ENCODE measurements at places on chromosomes 1 and 21.

- DNase-seq = no peak
These were observed 37.3 kb upstream of the KAZN start for GRCh38 chr1:14561014-14561693.

DNA sequence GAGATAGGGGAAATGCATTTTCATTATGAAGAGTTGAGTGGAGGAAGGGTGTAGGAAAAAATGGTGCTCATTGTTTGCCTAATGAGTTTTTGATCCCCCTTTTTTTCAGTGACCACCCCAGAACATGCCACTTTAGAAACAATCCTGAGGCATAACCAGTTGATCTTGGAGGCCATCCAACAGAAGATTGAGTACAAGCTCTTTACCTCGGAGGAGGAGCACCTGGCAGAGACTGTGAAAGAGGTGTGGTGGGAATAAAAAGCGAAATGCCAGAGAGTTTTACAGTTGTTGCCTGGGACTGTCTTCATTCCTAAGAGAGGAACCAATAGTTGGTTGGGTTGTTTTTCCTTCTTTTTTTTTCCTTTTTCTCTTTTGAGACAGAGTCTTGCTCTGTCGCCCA, 54.3 kb upstream of the EPHA8 start:
- DNase-seq = no peak

GRCh38 chr1:211892577-211892976, 62.0 kb upstream of the LPGAT1 start:
- no peak for DNase-seq

GRCh38 chr1:160397651-160398050, 2.7 kb upstream of the VANGL2 start:
- DNase-seq = no peak

DNA sequence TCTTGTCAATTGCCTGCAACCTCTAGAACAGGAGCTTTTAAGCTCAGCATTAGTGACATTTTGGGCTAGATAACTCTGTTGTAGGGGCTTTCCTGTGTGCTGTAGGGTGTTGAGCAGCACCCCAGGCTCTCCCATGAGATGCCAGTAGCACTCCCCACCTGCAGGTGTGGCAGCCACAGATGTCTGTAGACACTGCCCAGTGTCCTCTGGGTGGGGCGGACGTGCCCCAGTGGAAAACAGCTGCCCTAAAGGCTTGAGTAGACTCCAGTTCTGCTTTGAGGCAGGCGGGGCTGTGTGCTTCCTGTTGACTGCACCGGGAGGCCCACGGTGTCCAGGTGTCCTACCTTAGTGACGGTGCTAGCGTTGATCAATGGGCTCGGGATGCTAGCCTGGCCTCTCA, 16.9 kb upstream of the PWP2 start:
- peak; percentile 85 for DNase-seq

- no peak for DNase-seq
These were observed 207.1 kb upstream of the SGIP1 start for GRCh38 chr1:66326867-66327266.

GRCh38 chr21:17903029-17903806, 84.1 kb upstream of the C21orf91 start:
- DNase-seq = peak; percentile 55

GRCh38 chr1:110152133-110152785, 2.0 kb downstream of the SLC6A17 start:
- no peak for DNase-seq

DNA sequence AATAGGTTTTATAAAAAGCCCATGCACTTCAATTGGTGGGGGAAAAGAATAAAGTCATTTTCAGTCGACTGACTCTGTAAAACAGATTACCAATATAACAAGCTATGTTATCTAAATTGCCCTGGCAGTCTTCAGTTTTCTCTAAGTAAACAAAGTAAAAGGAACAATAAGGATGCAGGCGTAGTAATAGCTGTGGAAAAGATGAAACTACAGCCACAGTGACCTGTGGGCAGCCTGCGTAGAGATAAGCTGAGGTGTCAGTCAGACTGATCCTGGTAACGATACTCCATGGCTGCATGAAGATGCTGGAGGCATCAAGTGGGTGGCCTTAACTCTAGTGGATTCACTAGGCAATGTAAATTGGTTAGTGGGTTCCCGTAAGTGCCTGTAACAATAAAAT, 29.3 kb downstream of the CLCC1 start:
- DNase-seq = no peak

DNA sequence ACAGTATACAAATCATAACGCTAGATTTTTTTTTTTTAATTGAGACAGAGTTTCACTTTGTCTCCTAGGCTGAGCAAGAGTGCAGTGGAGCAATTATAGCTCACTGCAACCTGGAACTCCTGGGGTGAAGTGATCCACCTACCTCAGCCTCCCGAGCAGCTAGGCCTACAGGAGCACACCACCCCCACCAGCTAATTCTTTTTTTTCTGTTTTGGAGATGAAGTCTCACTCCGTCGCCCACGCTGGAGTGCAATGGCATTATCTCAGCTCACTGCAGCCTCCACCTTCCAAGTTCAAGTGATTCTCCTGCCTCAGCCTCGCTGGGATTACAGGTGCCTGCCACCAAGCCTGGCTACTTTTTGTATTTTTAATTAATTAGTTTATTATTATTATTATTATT, 21.3 kb downstream of the NPR1 start:
- DNase-seq = no peak

DNA sequence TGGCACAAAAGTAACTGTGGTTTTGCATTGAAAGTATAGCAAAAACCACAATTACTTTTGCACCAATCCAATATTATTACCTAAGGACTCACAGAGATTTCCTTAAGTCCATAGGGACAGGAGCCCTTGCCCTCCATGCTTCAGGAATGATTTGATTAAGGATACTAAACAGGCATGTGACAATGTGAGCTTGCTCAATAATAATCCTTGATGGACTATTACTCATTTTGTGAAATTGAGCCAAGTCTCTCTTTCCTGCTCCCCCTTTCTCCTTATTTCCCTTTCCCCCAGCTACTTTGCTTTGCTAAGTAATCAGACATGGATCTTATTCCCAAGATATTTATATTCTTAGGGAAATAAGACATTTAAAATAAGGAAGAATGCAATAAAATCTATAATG, 21.6 kb upstream of the RGL1 start:
- no peak for DNase-seq

GRCh38 chr1:92583821-92584760, 97.4 kb upstream of the GFI1 start:
- DNase-seq = no peak

DNA sequence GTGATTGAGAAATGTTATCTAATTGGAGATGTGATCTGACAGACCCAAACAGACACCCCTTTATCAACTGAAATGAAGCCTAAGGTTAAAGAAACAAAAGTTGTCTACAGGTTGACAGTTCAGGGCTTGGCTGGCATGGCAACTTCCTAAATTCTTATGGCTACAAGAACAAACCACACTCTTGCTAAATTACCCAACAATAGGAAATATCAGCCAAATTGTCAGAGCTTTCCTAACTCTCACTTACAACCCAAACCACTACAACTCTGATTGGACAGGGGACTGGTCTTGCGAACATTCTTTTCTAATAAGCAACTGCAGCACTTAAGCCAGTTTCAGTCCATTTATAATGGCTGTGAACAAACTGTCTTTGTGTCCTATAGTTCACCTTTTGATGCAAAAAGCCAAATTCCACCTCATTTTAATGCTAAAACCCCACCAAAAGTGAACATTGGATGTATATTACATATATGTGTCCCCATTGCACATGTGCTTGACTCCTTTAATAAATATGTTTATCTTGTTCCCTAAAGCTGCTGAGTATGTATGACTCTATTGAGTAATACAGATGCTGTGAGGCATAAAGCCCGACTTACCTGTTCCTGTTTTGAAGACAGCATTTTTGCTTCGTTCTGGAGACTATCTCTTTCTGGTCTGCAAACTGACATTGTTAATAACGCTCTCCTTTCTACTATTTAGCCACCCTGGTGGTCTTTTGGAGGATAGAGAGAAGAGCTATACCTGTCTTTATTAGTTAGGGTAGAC, 101.3 kb upstream of the HMCN1 start:
- no peak for DNase-seq
